Liver (tissue), 10 donors: ENCODE measurements at places on chromosomes 1 and 21.

DNA sequence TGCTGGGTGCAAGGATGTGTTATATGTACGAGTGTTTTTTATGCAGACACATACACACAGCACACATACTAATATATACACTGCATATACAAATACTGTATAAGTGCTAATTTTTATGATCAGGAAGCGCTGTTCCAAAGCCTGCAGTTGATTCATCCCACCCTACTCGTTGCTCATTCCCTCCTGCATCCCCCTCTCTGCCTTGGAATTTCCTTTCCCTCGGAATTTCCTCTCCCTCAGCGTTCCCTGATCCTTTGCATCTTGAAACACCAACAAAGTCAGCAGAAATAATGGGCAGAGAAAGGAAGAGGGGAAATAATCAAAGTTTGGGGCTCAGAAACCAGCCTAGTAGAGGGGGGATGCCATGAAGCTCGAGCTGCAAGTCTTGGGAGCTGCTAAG is 98.9 kb downstream of the CSMD2 start:
- DNase-seq = no peak

GRCh38 chr1:245988393-245989078 is 518.5 kb downstream of the SMYD3 start:
- DNase-seq = no peak

DNA sequence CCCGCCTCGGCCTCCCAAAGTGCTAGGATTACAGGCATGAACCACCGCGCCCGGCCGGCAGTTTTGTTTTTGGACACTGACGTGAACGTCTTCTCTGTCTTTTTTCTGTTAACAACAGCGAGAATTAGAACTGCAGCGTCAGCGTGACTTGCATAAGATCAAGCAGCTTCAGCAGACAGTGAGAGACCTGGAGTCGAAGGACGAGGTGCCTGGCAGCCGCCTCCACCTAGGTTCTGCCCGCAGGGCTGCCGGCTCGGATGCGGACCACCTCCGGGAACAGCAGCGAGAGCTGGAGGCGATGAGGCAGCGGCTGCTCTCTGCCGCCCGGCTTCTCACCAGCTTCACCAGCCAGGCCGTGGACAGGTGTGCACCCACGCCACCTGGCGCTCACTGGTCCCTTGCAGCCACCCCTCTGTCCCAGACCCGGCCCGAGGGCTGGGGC is 22.9 kb upstream of the DIP2A start:
- DNase-seq = no peak

DNA sequence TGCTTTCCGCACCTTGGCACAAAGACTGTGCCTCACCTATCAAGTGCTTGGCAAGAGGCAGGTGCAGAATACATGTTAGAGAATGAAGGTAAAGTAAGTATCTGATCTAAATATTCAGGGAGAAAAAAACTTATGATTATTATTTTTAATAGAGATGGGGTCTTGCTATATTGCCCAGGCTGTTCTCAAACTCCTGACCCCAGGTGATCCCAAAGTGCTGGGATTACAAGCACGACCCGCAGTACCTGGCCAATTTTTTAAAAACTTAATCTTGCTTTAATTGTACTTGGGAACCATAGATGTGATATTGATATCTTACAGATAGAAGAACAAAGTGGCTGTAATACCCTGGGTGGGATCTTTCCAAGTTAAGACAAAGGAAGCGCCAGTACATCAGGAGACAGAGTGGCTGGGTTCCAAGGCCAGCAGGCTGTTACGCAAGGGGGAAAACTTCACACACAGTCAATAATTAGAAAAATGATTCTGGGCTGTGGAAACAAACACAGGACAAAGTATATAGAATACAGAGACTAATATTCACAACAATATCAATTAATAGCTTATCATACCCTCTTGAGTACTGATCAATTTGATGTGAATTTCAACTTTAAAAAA is 58.6 kb upstream of the ATP1A1 start:
- DNase-seq = no peak

- no peak for DNase-seq
Measured at GRCh38 chr1:31299365-31299764, 2.5 kb downstream of the ZCCHC17 start.

- no peak for DNase-seq
Measured at GRCh38 chr1:18730321-18730720, 99.7 kb downstream of the PAX7 start.

- no peak for DNase-seq
Measured at GRCh38 chr1:218182455-218182854, 102.6 kb upstream of the RRP15 start.

DNA sequence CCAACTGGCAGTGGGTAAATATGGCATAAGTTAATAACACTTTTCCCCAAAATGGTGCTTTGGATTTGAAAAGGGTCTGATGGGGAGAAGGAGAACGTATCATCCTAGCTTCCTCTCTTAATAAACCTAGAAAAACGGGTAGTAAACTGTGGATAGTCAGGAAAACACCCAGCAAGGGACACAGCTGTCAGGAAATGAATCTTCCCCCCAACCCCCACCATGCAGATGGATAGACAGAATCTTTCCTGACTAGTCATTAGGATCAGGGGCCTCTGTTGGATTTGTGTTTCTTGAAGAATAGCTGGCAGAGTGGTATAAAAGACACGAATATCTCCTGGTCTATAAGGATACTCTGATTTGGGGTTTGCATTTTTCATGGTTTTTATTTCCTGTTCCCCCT is 22.5 kb upstream of the LAX1 start:
- no peak for DNase-seq

- no peak for DNase-seq
Measured at GRCh38 chr1:53581476-53581875, 122.3 kb downstream of the DMRTB1 start.

GRCh38 chr1:11600836-11601235 is 53.4 kb downstream of the FBXO2 start:
- DNase-seq = no peak

- DNase-seq = no peak
Measured at GRCh38 chr1:167237000-167237399, 16.3 kb downstream of the POU2F1 start.

DNA sequence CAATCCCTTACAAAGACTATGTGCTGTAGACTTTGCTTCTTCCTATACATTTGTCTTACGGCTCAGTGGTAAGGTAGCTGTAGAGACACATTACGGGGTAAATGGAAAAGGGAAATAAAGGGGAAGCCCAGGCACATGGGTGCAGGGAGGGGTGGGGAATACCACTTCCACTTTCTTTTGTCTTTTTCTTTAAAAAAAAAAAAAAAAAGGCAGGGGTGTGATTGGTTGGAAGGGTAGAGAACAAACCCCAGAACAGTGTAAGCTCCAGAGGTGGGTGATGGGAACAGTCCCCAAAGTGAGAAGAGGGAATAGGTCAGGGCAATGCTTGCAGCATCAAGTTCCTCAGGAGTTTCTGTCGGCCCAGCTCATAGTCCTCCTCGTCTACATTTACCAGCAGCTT is 3.9 kb downstream of the NIT1 start:
- no peak for DNase-seq

DNA sequence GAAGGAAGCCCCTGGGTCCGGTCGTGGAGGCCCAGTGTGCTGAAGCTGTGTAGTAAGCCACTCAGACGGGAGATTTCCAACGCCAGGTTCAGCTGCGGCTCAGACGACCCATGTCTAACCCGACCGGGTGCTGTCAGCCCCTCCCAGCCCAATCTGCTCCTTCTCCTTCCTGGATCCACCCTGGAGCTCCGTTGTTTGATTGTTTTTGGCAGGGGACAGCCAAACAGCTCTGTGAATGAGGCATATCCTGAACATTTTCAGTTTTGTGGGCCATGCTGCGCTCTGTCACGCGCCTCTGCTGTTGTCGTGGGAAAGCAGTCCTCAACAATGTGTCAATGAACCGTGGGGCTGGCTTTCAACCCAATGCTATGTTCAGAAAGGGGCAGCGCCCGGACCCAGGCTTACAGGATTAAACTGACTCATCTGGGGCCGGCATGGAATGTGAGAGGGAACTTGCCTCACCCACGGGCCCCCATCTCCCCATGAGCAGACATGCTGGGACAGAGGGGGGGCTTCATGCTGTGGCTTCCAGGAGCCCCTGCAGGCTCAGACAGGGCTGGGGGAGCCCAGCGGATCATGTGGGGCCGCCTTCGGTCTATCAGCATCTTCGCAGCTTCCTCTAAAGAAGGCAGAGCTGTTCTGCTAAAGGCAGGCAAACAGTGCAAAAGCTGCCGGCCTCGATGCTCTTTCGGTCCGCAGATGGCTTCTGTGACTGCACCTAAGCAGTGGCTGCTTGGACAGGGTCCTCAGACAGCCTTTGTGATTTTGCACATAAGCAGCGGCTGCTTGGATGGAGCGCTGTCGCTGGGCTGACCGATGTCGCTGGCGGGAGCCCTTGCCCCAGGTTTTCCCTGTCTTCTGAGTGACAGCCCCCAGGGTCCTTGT is 101.7 kb downstream of the RIPK4 start:
- DNase-seq = no peak

GRCh38 chr1:50710099-50710498 is 250.0 kb downstream of the FAF1 start:
- DNase-seq = no peak

GRCh38 chr1:213539464-213539863 is 448.3 kb upstream of the PROX1 start:
- no peak for DNase-seq

DNA sequence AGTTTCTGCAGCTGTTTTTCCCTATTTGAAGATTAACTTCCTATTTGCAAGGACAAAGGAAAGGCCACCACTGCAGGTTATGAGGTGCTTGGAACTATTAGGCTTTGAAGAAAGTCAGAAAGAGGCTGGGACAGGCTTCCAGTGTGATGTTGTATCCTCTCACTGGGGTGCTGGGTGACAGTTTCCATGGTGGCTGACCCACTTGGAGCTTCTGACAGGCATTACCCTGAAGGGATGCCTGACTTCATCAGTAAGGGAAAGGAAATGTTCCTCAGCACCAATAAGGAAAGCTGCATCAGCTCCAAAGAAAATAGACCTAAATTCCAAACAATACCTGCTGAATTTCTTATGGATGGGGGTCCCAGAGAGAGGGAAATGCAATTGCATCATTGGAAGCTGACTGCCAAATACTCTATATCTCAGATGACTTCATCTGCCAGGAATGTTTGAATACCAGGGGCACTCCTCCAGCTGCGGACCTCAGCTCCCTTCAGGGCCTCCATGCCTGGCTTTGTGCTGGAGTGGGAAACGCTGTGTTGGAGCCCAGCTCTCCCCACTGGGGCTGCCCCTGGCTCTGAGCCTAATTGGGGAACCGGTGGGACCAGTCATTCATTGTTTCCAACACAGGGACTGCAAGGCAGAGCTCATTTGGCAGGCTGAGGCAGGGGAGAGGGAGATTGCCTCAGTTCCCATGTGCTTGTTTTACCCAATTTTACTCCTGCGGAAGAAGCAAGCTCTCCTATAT is 76.6 kb downstream of the RGL1 start:
- no peak for DNase-seq

DNA sequence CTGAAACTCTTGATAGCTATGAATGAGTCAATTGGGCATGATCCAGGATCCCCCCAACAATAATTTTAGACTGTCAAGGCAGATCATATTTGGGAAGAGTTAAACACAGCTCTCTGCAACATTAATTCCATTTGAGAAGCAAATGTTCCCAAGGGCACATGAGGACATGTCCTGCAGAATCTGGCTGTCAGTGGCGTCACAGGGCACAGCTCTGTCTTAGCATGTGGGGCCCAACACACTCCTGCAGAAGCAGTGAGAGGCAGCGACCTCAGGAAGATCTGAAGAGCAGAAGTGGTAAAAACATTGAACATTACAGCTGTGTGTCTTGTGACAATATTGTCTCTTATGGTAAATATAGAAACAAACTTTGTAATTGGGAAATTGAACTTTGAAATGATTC is 197.1 kb upstream of the PBX1 start:
- DNase-seq = no peak

GRCh38 chr1:207890136-207890738 is 20.7 kb downstream of the CD34 start:
- DNase-seq = no peak

GRCh38 chr1:117796226-117796625 is 133.2 kb downstream of the GDAP2 start:
- no peak for DNase-seq

GRCh38 chr1:44775930-44776729 is 790 bp downstream of the RPS8 start:
- no peak for DNase-seq

DNA sequence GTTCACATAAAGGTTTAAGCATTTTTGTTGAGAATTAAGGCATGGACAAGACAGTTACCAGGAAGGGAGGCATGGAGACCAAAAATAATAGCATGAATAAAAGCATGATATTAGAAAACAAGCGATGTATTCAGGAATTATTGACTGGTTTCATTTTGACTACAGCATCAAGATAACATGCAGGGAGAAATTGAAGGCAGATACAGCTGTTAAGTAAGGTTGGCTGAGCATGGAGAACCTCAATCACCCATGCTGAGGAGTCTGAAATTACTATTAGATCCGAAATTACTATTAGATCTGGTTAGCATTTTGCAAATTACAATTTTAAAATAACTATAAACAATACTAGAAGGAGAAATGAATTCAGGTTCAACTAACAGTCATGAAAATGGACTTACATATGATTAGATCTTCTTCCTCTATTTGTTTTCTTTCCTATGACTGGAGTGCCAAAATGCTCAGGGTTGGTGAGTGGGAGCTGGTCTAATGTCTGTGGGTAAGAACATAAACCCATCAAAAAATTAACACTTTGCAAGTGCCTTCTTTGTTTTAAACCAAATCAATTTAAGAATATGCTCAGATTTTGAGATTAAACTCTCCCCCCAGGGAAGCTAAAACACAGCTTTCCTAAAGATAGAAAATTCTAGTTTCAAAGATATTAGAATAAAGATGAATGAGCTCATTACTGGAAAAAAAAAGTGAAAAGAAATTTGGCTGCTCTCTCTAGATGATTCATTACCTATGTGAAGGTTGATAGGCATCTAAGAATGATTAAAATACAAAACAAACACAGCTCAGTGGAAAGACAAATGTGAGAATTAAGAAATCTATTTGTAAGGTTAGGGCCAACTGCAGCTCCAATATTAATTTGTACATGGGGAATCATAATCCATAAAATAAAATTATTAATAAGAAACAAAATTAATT is 81.7 kb downstream of the ARID4B start:
- no peak for DNase-seq

- DNase-seq = peak; percentile 54
Measured at GRCh38 chr21:46322351-46323226, 1.1 kb downstream of the C21orf58 start.
